Activated CD4-positive, alpha-beta T cell treated with anti-CD3 and anti-CD28 coated beads, Interleukin-2, amount 10 ng/mL, durations not matched to agents 7 days and 5 days (primary cell): ENCODE measurements at places on chromosomes 12 and 14.

DNA sequence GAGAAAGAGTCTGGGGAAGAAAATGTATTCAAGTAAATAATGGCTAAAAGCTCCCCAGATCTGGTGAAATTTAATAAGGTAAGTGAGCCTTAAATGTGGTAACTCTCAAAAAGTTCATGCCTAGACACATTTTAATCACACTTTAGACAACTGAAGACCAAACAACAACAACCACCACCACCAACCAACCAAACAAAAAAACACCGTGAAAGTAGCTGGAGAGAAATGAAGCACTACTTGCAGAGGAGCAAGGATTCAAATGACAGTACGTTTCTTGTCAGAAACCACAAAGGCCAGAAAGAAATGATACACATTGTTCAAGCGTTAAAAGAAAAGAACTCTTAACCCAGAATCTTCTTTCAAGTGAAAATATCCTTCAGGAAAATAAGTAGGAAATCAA, 208.3 kb downstream of the MYRFL start:
- DNase-seq: no peak

GRCh38 chr14:63492391-63492790, 50.8 kb downstream of the PPP2R5E start:
- DNase-seq: no peak

GRCh38 chr12:105358789-105359188, 28.3 kb downstream of the C12orf75 start:
- DNase-seq: no peak

- DNase-seq: no peak
Observed at GRCh38 chr12:129830796-129831195, 73.0 kb downstream of the TMEM132D start.

GRCh38 chr14:67892466-67893100, 73.0 kb downstream of the RAD51B start:
- DNase-seq: no peak

- DNase-seq: no peak
Observed at GRCh38 chr12:76883151-76883550, 4.3 kb upstream of the CSRP2 start.

- DNase-seq: no peak
Observed at GRCh38 chr14:79136071-79137044, 966.2 kb downstream of the NRXN3 start.
